ENCODE measurements at places on chromosomes 1 and 21.

GRCh38 chr21:44353191-44353970 is at the start of gene TRPM2:
Gene TRPM2, plus strand, starts transcription at chr21:44353621. Its CDS starts 80 bp downstream, at chr21:44353701.
- no peak for DNase-seq

GRCh38 chr1:30437059-30437576 is 286.3 kb downstream of the MATN1 start:
- no peak for DNase-seq

DNA sequence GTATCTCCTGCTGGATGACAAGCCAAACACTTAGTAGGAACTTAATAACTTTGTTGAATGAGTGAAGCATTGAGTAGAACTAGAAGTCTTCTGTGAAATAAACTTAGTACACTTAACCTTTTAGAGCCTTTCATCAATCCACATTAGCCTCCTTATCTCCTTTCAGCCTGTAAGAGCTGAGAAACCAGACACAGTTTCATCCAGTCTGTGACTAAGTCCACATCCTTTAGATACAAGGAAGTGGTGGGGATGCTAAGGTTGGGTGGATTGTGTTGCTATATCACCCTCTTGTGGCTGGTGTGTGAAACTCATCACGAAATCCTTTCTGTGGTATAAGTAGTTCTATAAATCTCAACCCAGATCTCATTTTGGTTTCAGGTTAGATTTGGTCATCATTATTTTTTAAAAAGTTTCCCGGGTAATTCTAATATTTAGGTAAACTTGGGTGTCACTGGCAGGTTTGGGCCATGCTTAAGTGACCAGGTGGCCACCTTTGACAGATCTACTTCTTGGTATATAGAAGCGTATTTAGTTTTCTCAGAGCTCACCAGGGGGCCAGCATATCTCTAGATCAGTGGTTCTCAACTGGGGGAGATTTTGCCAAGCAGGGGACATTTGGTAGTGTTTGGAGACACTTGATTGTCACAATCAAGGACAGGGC is 27.8 kb upstream of the CD84 start:
- no peak for DNase-seq

DNA sequence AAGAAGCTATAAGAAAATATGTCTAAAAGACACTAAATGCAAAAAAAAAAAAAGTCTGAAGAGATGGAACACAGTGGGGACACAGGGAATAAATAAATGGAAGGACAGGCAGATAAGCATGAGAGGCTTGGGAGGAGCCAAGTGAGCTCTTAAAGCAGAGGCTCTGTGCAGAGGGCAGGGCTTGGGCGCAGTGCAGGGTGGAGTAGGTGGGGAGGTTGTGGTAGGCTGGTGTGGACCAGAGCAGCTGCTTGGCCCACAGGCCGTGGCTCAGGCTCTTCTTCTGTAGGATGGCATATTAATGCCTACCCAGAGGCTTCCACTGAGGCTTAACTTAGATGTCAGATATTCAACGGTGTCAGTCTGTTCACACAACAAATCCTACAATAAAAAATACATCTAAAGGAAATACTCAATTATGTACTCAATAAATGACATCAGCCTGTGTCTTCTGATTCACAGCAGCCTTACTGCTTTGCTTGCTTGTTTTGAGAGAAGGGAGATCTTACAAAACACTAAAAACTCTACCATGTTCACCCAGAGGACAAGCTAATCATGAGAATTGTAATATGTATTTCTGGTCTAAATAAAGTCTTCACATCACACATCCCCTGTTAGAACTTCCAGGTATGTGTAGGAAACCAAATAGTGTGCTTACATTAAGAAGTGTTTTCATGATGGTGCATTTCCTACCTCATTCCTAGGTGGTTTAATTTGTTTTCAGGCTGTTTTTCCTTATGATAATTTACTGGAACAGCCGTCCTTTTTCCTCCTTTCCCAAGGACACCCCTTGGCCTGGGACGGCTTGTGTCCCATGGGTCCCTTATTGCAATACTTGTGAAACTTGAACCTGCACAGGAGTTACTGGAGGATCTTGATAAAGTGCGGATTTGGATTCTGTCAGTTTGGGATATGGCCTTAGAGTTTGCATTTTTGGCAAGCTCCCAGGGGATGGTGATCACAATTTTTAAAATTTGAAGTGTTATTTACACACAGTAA is 24.9 kb downstream of the DIP2A start:
- no peak for DNase-seq

DNA sequence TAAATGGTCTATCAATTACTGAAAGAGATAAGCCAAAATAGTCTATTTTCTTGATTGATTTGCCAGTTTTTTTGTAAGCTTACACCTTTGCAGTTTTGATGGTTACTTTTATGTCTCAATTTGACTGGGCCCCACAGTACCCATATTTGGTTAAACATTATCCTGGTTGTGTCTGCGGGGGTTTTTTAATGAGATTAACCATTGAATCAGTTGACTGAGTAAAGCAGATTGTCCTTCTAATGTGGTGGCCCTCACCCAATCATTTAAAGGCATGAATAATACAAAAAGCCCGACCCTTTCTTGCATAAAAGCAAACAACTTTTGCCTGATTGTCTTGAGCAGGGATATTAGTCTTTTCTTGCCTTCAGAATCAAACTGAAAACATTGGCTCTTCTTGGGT is 650.0 kb upstream of the RGS18 start:
- DNase-seq: no peak

- DNase-seq: no peak
Observed at GRCh38 chr21:35005560-35006224, 43.4 kb downstream of the RUNX1 start.

GRCh38 chr1:209429611-209430010 is 153.9 kb upstream of the CAMK1G start:
- DNase-seq: no peak

GRCh38 chr1:9714257-9714718 is 62.8 kb downstream of the PIK3CD start:
- no peak for DNase-seq

DNA sequence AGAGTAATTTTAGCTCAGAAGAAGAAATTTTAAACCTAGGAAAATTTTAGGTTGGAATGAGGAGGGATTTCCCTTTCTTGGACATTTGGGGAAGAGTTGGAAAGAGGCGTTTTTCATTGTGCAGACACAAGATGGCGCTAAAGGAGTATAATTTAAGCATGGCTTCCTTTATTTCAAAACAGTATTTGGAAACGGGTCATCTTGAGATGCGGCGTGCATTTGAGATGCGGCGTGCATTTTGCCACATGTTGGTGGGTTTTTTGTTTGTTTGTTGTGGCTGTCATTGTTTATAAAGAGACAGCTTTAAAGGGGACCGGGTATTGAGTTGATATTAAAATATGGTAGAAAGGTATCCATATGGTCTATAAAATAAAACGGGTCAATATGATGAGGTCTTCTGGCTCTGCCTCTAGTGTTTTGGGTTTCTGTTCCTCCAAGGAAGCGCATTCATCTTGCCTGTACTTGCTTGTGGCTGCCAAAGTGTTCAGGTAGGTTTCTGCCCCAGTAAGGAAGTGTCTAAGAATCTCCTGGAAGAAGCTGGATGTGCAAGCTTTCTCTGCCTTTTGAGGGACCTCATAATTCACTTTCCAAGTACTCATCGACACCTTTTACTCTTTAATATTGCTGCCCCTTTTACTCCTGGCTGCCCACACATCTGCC is 210.3 kb downstream of the SLC35F3 start:
- DNase-seq: peak; percentile 28

DNA sequence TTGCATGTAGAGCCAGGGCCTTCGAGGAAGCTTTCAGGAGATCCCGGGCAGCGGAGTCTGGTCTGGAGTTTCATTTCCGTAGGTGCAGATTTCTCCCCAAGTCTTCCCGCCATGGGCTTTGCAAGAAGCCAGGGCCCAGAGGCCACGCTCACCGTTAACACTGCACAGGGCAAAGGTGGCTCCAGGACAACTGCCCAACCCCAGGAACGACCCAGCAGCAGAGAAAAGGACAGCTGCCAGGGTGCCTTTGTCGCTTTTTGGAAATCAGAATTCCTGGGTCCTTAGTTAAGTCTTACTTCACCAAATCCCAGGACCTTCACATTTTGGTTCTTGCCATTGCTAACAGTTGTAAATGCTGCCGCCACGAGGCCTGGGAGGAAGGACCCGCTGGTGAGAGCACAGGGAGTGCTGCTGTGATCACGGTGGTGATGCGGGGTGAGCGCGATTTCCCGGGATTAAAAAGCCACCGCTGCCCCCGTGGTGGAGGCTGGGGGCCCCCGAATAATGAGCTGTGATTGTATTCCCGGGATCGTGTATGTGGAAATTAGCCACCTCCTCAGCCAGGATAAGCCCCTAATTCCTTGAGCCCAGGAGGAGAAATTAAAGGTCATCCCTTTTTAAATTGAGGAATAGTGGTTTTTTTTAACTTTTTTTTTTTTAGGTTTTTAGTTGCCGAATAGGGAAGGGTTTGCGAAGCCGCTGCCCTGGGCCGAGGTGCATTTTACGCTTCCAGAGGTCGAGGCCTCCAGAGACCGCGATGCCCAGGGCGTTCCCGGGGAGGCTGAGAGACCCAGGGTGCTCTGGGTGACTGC is 8.2 kb downstream of the SIM2 start:
- peak; percentile 62 for DNase-seq

DNA sequence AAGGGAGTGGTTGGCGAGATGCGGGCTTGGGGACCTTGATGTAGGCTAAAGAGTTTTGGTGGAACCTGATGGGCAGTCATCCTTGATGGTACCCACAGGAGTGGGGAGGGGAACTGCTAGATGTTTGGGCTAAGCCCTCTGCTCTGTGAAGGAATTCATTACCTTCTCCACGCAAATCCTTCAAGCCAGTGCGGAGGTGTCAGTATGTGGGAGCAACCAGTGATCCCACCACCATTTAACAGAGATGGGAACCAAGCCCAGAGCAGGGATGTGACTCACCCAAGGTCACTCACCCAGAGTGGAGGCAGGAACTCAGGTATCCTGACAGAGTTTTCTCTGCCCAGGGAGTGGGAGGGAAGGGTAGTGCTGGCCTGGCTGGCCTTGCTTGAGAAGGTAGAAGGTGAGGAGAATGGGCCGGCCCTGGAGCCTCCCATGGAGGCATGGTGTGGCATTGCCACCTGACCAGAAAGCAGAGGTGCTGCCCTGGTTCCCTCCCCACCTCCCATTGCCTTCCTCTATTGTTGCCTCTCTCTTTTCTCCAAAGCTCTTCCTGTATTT is 51.2 kb upstream of the STUM start:
- DNase-seq: no peak

DNA sequence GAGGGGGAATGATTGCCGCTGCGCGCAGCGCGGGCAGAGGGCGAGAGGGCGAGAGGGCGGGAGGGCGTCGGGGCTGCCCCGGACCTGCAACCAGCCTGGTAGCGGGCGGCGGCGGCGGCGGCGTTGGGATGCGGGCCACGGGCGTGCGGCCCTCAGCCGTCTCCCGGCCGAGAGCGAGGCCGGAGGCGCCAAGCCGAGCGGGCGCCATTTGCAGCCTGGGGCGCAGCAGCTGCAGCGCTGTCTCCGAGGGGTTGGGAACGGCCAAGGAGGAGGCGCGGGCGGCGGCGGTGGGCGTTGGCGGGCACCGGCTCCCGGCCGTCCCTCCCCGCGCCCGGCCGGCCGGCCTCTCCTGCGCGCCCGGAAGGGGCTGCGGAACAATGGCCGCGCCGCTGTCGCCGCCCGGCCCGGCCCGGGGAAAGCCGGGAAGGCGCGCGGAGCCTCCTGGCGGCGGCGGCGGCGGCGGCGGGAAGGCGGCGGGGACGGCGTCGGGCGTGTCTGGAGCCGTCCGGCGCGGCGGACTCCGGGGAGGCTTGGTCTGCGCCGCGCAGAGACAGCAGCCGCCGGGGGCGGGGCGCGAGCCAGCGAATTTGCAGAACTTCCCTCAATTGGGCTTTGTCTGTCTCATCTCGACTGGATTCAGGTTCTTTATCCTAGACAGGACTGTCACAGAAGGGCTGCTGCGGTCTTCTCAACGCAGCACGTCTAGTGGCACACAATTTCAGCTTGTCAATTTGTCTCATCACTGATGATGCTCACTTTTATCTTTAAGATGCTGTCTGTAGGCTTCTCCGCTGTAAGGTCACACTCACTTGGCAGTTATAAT is 35.7 kb downstream of the ZBTB8B start:
- peak; percentile 77 for DNase-seq

GRCh38 chr1:209652121-209652735 is at the start of gene LAMB3:
Gene LAMB3, minus strand, starts transcription at chr1:209652425. Its CDS starts 1,481 bp downstream, at chr1:209650944.
- DNase-seq: no peak

- DNase-seq: no peak
Observed at GRCh38 chr1:218755128-218755527, 410.0 kb downstream of the TGFB2 start.

DNA sequence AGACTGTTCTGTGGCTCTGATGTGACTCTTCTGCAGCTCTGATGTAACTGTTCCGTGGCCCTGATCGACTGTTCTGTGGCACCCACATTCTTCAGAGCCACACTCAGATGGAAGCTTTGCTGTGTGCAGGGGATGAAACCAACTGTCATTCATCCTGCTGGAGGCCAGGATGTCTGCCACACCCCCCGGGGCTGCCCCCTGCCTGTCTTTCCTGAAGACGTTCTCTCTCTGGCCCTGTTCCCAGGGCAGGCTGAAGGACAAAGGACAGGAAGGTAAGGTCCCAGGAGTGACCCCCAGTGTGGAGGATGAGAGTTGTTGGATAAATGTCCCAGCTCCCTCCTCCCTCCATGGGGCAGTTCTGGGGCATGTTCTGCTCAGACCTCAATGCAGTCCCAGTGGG is 29.4 kb upstream of the UMODL1 start:
- DNase-seq: no peak

DNA sequence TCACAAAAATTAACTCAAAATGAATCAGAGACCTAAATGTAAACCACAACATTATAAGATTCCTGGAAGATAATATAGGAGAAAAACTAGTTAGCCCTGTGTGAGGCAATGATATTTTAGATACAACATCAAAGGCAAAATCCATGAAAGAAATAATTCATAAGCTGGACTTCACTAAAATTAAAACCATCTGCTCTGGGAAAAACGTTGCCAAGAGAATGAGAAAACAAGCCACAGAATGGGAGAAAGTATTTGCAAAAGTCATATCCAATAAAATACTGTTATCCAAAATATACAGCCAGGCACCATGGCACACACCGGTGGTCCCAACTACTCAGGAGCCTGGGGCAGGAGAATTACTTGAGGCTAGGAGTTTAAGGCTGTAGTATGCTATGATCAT is 70.3 kb downstream of the SYF2 start:
- DNase-seq: no peak

DNA sequence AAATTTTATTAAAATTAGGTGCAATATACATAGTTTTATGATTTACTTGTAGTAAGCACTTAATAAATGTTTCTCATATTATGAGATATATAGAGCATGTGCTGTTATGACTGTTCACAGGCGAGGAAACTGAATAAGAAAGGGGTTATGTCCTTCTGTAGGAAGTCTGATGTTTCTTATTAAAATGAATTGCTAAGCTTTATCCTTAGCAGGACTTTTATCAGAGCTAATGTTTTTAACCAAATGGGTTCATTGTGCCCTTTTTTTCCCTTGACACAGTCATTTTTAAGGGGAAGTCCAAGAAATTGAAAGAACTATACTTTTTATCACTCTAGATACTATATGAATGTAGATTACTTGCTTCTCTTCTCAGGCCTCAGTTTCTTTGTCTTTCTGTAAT is 285.2 kb downstream of the PTPRC start:
- no peak for DNase-seq

DNA sequence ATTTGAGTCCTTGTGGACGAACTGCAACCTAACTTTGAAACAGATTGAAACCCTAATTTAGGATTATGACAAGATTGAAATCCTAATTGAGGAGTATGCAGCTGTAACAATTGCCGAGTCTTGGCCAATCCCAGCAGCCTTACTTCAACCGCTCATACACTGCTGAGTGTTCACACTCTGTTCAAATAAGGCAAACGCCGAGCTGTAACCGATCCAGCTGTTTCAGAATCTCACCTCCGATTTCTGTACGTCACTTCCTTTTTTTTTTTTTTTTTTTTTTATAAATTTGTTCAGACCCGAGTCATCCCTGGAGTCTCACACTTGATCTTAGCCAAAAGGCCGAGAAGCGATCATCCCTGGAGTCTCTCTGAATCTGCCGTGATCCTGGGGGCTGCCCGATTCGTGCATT is 22.3 kb upstream of the ATP5PO start:
- no peak for DNase-seq

Data from glutamatergic neuron (in vitro differentiated cells).